ENCODE measurements at places on chromosomes 12 and 14.

DNA sequence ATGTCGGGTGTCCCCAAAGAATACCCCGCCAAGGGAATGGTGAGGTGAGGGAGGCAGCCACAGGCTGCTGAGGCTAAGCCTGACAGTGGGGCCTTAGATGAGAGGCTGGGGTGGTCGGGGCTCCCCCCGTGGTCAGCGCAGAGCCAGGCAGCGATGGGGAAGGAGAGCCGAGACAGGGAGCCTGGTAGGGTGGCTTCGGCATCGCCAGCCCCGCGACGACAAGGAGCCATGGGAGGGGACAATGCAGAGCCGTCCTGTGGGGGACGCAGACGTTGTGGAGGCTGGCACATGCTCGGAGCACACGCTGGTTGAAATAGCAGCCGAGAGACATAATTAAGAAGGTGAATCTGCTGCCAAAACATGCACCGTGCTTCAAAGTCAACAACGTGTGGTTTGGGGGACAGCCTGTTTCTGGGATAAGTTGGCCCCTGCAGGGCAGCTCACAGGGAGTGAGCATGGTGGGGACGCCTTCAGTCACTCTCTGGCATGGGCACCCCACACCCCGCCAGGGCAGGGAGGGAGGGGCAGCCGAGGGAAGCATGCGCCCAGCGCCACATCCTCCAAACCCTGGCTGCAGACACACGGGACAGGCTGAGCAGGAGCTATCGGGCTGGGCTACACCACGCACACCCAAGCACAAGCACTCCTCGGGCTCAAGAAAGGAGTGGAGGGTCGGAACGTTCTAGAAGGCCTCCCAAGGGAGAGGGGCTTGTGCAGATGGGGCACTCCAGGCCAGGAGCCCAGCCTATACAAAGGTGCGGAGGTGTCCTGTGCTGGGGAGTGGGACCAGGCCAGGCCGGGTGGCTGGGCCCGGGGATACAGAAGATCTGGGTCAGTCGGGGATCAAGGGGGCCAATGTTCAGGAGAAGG lies 66.6 kb upstream of the C14orf180 start:
- DNase-seq, result no peak

- DNase-seq, result no peak
Measured at GRCh38 chr12:32821293-32821692, 65.6 kb upstream of the YARS2 start.

DNA sequence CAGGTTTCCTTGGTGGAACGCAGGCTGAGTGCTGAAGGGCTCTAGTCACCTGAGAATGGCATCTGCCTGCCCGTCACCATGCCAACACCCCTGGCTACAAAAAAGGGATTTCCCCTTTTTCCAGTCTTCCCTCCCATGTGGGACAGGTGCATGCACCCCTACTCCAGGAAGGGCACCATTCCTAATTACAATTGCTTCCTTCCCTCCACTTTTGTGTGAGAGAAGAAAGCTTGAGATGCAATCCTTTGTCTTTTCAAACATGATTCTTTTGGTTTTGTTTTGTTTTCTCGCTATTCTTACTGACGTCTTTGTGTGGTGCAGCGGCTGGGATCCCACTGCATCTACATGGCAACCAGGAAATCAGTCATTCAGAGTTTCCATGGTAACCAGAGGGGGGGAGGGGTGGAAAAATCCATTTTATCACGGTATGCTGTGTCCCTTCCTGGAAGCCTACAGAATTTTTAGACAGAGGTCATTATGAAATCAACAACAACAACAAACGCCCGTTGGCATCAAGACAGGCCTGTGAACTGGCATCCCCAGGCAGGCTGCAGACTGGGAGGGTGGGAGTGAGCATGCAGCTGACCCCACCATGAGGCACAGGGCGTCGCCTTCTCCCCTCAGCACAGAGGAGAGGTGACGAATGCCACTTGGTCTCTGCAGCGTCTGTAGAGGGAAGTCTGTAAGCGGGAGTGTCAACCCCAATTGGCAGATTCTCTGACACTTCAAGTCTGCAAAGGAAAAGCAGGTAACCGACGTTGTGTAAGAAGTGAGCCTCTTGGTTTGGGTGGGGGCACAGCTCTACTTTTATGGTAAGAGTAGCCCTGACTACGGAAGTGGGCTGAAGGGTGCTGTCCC lies 13.6 kb upstream of the GNG2 start:
- peak; percentile 98 for DNase-seq

DNA sequence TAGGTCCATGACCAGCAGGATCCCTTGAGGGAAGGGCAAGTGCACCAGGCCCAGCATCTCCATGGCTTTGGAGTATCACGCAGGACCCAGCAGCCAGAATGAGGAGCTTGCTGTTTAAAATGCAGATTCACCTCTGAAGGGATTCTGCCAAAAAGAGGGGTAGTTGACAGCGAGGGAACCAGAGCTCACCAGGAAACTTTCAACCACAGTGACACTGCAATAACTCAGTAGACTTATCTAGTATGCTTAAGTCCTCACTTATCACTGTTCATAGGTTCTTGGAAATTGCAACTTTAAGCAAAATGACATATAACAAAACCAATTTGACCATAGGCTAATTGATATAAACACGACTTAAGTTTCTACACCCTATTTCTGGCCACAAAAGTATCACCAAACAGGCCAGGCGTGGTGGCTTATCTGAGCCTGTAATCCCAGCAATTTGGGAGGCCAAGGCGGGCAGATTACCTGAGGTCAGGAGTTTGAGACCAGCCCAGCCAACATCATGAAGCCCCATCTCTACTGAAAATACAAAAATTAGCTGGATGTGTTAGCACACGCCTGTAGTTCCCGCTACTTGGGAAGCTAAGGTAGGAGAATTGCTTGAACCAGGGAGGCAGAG lies 21.4 kb upstream of the CKAP4 start:
- DNase-seq, result no peak

DNA sequence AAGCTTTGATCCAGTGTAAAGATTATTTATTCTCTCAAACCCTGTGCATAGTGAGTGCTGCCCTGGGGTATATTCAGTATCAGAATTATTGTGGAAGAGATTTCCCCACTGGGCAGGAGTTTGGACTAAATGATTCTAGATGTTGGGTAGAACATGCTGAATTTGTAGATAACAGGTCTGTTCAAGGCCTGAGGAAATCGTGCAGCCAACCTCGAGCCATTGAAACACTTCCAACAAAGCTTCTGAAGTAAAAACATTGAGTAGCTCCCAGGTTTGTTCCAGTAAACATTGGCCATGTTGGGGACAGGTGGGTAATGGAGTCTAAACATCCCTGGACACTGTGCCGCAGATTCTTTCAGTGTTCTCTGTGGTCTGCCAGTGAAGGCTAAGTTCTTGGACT lies 87.5 kb downstream of the LLPH start:
- DNase-seq, result no peak

GRCh38 chr12:3520168-3520567 lies 29.2 kb downstream of the PRMT8 start:
- DNase-seq, result no peak

- no peak for DNase-seq
Measured at GRCh38 chr12:50618864-50619609, 114.3 kb downstream of the DIP2B start.

GRCh38 chr12:81150382-81150781 lies 72.5 kb downstream of the ACSS3 start:
- DNase-seq, result no peak

DNA sequence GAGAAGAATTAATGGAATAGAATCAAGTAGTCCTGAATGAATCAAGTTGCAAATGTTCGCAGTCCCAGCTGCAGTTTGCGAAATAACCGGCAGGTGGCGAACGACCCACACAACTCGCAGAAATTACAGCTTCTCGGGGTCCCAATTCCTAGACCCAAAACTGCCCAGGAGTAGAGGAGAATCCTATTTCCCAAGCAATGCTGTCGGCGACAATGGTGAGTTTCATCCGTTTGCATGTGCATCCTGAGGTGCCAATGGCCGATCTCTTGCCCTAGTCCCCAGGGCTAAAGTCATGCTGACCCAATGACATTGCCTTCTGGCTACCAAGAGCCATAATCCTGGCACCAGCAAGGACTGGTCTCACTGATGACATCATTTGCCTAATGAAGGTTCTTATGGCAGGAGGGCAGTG lies 8.5 kb upstream of the ASCL1 start:
- DNase-seq, result peak; percentile 49

DNA sequence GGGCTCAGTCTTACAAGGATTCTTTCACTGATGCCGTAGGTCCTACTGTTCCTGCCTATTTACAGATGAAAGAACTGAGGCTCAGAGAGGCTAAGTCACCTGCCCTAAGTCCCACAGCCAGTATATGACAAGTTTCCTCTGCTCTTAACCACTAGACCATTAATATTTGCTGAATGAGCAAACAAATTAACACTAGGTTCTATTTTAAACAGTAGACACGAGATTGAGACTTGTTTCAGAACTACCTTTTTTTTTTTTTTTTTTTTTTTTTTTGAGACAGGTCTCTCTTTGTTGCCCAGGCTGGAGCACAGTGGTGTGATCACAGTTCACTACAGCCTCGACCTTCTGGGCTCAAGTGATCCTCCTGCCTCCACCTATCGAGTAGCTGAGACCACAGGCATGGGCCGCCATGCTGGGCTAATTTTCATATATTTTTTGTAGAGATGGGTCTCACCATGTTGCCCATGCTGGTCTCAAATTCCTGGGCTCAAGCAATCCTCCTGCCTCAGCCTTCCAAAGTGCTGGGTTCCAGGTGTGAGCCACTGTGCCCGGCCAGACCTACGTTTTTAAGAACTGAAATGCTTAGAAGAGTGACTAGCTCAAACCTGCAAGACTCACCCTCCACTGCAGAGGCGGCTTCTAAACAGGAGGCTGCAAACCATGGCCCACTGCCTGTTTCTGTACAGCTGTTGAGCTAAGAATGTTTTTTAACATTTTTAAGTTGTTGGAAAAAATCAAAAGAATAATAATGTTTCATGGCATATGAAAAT lies 12.9 kb downstream of the SYNE3 start:
- DNase-seq, result no peak

GRCh38 chr12:4206470-4206869 lies 67.1 kb upstream of the CCND2 start:
- DNase-seq, result no peak

GRCh38 chr12:70070494-70071007 lies 172.7 kb upstream of the CNOT2 start:
- no peak for DNase-seq

DNA sequence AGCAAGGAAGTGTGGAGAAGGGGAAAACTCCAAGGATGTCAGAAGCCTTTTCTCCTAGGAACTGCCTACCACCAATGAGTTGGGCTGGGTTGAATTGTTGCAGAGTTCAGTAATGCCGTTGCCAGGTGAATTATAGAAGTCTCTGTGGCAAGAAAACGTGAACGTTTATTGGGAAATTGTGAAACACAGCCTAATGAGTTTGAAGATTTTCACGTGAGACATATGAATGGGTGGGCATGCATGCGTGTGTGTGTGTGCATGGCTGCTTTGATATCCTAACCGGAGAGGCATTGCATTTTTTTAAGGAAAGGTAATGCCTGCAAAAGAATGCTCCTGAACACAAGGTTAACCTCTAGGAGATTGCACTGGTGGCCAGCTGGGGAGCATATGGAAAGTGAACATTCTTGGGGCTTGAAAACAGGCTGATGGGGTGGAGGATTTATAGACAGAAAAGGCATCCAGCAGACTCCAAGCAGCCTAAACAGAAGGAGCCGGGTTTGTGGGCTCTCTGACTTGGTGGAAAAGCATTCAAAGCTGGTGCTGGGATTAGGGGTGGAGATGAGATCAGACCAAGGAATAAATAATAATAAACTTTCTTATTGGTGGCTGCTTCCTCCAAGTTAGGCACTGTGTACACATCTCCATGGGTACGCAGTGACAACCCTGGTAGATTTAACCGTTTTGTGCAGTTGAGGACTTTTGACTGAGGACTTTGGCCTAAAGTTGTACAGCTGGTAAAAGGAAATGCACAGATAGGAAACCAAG lies 67.8 kb downstream of the NTF3 start:
- no peak for DNase-seq

DNA sequence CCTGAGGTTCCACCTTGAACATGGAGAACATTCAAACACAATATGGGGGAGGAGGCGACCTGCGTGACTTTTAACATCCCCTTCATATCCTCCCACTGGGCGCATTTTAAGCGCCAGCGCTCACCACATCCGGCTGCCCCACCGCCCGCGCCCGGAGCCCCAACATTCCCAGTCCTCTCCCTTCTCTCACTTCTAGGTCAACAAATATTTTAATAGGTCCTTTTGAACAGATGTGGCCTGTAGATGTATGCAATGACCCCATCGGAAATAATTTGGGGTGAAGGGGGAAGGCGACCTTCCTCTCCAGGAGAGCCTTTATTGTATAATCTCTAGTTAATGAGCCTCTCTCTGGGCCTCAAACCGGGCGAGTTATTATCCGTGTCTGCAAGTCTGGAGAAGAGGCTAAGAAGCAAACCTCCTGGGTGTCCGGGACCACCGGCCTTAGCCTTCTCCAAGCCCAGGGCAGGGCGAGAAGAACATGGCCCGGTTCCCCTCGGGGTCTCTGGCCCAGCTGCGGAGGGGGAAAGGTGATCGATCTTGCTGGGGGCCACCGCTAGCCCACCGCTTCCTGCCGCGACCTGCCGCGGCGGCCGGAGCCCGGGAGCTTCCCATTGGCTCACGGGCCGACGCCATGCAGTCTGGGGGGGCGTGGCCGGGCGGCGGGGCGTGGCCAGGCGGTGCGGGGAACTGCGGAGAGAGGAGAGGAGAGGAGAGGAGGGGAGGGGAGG lies 83.2 kb upstream of the HMGA2 start:
- DNase-seq, result peak; percentile 17

DNA sequence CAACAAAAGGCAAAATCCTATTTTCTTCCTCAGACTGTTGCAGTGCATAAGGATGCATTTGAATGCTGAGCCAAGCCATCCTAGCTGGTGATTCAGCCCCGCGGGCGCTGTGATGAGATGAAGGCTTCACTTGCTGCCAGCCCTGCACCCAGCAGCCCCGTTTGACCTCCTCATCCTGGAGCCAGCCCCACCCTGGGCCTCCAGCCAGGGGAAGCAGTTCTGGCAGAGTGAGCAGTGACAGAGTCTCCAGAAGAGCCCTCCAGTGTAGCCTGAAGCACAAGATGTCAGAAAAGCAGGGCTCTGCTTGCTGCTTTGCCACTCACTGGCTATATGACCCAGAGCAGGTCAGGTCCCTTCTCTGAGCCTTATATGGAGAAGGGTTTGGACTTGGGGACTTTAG lies 96.2 kb upstream of the HSPB8 start:
- DNase-seq, result no peak

All from CD4-positive, alpha-beta T cell treated with Interleukin-2 at 100 ng/mL for 4 hours (primary cell).